ENCODE measurements at places on chromosomes 7 and 10. TPM values are rescaled to one million over a fixed set of nuclear protein-coding genes. Genes with fewer than 3 reads are reported as not detected.

The LIPN gene
- not detected for total RNA-seq

GRCh38 chr10:72320676-72321247 is 34.0 kb downstream of the DNAJB12 start:
- no peak for DNase-seq

- no peak for DNase-seq
Measured at GRCh38 chr10:98212196-98212595, 55.8 kb downstream of the LOXL4 start.

DNA sequence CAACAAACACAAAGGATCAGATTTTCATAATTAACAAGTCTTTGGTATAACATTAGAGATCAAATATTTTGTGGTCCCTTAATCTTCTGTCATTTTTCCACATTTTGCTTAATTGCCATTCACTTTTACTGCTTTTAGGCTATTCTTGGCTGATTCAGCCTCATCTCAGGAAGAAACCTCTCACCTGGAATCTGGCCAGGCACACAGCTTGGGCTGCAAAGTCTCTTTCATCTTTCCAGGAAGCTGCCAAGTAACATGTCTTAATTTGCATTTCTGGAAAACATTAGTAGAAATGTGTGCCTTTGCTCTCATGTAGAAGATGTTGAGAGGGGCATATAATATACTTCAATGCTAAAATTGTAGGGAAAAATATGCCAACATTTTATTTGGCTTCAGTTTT is 174.2 kb upstream of the STEAP4 start:
- no peak for DNase-seq

DNA sequence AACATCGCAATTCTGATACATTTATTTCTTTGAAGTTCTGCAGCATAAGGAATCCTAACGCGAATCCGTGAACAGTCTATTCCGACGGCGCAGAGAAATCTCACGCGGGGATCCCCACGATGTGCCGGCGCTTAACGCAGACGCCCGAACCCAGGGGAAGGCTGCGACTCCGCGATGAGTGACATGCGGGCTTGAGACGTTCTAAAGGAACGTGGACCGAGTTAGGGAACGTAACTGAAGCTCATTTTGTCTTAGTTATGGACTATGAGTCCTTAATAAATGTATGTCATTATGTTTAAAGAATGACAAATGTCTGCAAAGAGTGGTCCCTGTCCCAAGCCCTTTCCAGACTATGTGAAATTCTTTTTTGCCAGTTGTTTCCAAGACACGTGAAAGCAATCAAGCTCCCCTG is 995 bp upstream of the PARD3 start:
- DNase-seq: no peak
